Adrenal gland (tissue), 19 donors: ENCODE measurements at places on chromosomes 1 and 21. TPM values are rescaled to one million over a fixed set of nuclear protein-coding genes. Genes with fewer than 3 reads are reported as not detected.

DNA sequence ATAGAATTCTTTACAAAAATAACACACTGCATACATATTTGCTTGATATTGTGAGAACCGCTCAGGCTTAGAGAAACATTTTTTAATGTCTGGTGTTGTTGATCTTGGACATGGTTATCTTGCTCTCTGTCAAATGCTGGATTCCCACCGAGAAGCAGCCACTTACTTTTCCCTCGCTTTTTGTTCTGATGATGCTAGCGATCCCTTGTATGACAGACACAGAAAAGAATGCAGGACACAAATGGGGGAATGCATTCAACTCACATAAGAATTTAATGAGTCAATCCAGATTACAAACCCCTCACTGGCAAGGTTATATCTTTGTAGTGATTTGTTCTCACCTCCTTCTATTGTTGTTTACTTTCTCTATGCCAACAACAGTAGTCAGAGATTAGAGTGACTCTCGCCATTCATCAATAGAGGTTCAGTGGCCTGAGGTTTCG is 76.8 kb upstream of the AKT3 start:
- no peak for DNase-seq

The LYPD8 gene
- polyA plus RNA-seq = not detected

DNA sequence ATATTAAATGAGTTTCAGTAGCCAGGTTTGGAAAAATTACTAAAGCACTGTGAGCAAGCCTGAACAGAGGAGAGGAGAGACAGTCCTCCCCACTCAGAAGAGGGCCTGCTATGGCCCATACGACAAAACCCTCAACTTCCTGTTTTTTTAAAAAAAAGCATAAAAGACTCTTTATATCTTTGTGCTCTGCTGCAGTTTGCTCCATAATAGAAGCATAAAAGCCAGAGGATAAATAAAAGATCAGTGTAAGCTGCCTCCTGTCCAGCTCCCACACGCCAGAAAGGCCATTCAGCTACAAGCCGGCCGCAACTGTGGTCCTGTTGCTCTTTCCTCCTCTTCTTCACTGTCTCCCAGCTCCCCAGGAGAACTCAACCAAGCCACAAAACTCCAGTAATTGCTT is 37.8 kb downstream of the NID1 start:
- no peak for DNase-seq

- no peak for DNase-seq
These were observed 43.3 kb downstream of the IARS2 start for GRCh38 chr1:220137019-220137786.

GRCh38 chr21:43659136-43660000 is at the start of the genes HSF2BP and RRP1B:
TSS of gene HSF2BP (minus strand) at chr21:43659488. CDS start at chr21:43658096, 1,392 bp downstream.
TSS of gene RRP1B (plus strand) at chr21:43659560. CDS start at chr21:43659665, 105 bp downstream.
- DNase-seq = peak; percentile 76

DNA sequence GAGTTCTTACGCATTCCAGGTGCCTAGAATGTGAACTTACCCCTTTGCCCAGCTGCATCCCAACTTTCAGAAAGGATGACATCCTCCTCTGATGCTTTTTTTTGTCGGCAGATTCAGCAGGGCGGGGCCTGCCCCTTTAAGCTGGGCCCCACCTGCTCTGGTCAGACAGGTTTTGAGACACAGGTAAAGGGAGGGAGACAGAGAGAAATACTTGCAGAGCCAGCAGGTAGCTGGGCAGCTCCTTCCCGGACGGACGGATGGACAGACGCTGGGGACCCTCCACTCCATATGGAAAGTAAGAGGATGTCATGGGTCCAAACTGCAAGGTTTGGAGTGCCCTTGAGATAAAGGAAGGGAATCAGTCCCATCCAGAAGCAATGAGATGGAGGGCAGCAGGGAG is at the start of gene TMEM79:
Gene TMEM79, plus strand, starts transcription at position 214 of the 400 bp plus-strand sequence. CDS start 902 bp downstream, outside the sequence.
- DNase-seq = no peak

- no peak for DNase-seq
These were observed 103.9 kb upstream of the DUSP10 start for GRCh38 chr1:221845650-221846371.

GRCh38 chr1:181493166-181493565 is 9.8 kb downstream of the CACNA1E start:
- DNase-seq = no peak

DNA sequence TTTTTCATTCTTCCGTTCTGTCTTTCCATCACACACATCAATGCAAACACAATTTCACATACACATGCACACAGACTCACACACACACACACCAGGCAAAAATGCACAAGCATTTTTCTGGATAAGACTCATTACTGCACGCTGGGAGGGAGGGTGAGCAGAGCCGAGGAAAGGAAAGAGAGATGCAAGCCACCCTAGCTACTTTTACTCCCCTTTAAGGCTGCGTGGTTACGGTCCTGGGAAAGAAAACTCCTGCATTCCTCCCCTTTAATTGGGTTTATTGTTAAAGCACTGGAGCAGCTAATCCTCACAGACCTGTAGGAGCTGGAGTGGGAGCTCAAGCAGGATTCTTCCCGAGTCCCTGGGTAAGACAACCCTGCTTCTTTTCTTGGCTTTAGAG is at the start of gene CAMK1G:
Gene CAMK1G, plus strand, starts transcription at position 307 of the 400 bp plus-strand sequence. CDS start 11,270 bp downstream, outside the sequence.
- no peak for DNase-seq

DNA sequence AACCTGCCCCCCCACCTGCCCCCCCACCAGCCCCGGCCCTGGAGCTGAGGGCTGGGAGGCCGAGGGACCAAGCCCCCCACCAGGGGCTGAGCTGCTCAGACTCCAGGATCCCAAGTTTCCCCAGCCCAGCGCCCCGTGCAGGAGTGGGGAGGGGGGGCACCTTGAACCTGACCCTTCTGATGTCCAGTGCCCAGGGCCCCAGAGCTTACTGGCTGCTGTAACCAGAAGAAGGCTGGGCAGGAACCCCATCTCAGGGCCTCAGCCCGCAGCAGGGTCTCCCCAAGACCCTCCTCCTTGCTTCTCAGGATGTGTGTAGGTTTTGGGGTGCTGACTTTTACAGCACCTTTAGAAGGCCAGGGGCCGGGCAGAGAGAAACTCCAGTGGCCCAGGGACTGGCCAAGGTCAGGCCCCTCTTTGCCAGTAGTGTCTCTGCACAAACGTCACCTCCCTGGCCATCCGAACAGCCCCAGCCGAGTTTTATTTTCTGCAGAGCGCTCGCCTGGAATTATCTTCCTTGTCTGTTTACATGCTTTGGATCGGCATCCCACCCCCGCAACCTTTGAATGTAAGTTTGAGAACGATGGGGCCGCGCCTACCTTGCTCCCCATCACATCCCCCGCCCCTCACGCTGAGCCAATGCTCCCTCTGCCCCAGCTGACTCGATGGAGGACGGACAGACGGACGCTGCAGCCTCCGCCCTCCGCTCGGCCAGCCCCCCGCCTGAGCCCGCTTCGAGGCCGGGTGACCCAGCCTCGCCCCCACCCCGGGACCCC is 70.1 kb upstream of the CASZ1 start:
- no peak for DNase-seq

- no peak for DNase-seq
These were observed 31.1 kb downstream of the RRP1 start for GRCh38 chr21:43820466-43820865.

DNA sequence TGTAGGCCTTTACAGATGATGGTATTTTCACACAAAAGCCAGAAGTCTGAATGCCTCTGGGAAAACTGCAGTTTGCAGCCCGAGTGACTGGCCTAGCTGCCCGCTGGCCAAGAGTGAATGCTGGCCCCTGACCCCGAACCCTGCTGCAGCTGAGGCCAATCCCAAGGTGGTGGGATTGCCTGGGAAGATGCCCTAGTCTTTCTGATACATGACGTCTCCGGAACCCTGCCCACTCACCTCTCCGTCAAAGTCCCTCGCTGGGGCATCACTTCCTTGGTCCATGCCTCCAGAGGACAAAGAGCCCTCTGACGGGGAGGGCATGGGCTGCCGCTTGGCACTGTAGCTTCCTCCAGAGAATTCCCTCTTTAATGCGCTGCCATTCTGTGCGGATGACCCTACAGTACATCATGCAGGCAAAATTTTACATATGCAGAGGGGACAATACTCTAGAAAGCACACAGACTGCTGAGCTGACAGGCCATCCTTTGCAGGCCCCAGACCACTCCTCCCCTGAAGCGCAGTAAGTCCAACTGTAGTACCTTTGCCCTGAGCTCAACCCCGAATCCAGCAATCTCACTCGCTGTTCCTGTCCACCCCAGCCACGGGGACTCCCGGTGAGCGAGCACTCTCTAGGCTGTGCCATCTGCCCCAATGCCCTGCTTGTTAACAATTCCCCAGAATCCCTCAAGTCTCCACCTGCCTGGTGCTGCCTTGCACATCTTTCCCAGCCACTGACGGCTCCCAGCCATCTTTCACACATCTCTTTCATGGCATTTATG is 54.7 kb downstream of the COQ8A start:
- no peak for DNase-seq

The RAB3B gene
- 1.2 TPM for polyA plus RNA-seq

The CYYR1 gene
- 36.7 TPM for polyA plus RNA-seq

- no peak for DNase-seq
These were observed 6.2 kb downstream of the SMPDL3B start for GRCh38 chr1:27940870-27941560.

- no peak for DNase-seq
These were observed 37.5 kb upstream of the RCAN3 start for GRCh38 chr1:24465099-24465498.

DNA sequence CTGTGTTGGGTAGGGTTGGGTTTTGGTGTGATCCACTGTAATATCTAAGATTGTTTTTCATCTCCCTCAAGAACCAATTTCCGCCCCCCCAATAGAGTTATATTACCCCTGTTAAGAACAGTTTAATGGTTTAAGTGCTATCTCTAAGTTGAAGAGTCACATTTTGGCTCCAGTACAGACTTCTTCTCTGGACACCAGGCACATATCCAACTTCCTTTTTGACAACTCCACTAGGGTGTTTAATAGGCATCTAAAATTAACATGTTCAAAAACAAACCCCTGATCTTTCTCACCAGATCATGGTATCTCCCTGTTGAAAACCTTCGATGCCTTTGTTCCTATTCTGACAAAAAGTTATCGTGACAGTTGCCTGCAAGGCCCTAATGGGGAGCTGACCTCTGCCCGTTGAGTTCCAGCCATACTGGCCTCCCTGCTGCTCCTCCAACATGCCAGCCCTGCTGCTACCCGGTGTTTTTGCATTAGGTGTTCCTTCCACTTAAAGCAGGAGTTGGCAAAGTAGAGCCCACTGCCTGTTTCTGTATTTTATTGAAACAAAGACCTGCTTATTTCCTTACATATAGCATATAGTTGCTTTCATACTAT is 18.6 kb downstream of the USP24 start:
- no peak for DNase-seq

GRCh38 chr1:30413111-30413440 is 310.3 kb downstream of the MATN1 start:
- no peak for DNase-seq

DNA sequence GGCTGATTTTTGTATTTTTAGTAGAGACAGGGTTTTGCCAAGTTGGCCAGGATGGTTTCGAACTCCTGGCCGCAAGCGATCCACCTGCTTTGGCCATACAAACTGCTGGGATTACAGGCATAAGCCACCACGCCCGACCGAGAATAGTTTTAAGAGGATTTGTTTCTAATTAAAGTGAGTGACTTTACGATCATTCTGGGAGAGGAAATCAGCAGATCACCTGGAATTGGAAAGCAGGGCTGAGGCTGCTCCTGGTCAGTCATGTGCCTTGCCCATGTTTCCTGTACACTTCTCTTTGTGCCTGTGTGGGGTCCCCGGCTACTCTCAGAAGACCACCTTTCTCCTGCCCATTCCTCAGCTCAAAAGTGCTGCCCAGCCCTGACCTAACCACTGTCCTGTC is 33.9 kb downstream of the ZBTB8B start:
- no peak for DNase-seq

The SPATA1 gene
- polyA plus RNA-seq = 0.48 TPM

The DDOST gene
- 123 TPM for polyA plus RNA-seq

DNA sequence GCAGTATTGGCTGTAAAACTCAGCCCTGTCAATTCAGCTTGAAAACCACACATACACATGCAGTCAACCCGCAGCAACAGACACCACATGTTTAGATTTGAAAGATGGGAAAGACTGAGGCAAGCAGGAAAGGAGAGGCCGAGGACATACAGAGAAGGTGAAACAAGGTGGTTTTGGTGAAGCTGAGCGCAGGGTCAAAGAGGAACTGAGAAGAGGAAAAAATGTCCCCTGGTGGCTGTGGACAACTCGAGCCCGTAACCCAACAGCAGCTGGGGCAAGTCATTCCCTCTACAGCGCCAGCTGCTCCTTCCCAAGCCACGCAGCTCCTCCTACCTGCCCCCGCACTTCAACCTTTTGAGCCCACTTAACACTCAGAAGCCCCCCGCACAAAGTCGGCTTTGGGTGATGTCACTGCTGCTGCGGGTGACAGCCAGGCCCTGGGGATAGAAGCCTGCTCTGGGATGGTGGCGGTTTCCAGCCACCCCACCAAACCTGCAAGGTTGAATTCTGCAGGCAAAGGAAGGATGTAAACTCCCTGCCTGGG is 63.0 kb downstream of the KCNN3 start:
- no peak for DNase-seq

- no peak for DNase-seq
These were observed 33.6 kb downstream of the SLC35D1 start for GRCh38 chr1:67020304-67020703.

DNA sequence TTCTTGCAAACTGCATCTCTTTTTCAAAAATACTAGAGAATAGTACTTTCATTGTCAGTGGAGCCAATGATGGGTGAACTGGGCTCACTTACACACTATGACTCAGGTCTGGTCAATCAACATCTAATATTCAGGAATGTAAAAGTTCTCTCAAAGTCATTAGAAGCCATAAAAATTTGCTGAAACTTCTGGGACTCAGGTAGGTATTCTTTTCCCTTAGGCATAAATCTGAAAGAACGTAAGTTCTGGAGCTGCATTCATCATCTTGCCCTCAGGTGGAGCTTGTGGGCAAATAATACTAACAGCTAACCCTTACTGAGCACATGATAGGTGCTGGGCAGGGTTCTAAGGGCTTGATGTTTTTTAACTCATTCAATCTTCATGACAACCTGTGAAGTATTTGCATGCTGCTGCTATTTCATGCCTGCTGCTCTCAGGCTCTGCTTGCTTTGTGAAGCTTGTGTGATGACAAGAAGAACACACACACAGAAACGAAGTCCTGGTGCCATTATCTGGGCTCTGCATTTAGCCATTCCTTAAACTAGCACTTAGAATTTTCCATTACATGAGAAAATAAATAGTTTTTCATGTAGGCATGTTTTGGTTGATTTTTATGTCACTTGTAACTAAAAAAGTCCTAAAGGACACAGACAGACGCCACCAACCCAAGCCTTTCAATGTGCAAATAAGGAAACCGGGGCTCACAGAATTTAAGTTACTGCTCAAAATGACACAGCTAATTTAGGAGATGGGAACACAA is 394.2 kb upstream of the LYPLAL1 start:
- no peak for DNase-seq

The TRIM67 gene
- 0.10 TPM for polyA plus RNA-seq

- no peak for DNase-seq
These were observed 164.3 kb upstream of the GREM2 start for GRCh38 chr1:240776237-240776636.

GRCh38 chr1:197402189-197402588 is 134.1 kb downstream of the CRB1 start:
- DNase-seq = no peak

DNA sequence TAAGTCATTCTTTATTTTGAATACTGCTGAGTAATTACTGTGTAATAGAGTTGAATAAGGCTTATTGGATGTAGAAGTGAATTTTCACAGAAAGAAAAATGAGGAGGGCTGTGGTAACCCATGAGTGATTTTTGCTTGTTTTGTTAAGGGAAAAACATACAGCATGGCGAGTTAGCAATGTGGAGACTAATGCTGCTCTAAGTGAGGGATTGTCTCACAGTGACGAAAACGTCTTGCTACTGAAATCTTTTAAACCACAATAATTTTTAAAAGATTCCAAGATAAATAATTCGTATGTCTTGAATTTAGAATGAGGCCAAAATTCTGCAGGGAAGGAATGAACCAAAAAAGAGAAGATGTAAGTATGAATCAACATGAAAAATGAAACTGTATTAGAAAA is 16.2 kb upstream of the PLA2G4A start:
- DNase-seq = no peak

The EDARADD gene
- 0.03 TPM for polyA plus RNA-seq
